ENCODE measurements at places on chromosomes 2 and 18. TPM values are rescaled to one million over a fixed set of nuclear protein-coding genes. Genes with fewer than 3 reads are reported as not detected.

Gene RNF152
- 80.7 TPM for total RNA-seq

Gene MYO5B
- total RNA-seq: 5.5 TPM

Gene FBXO48
- 1.5 TPM for total RNA-seq

Gene STPG4
- 1.00 TPM for total RNA-seq

Gene DNER
- 167 TPM for total RNA-seq

Gene LBH
- total RNA-seq: 71.4 TPM

Gene SERPINB13
- not detected for total RNA-seq

Gene TNFRSF11A
- 1.1 TPM for total RNA-seq

Gene CXCR1
- not detected for total RNA-seq

Gene CNTNAP5
- total RNA-seq: 49.7 TPM

Gene NEMP2
- total RNA-seq: 5.4 TPM

Gene RUFY4
- total RNA-seq: not detected

Gene CASP10
- 3.7 TPM for total RNA-seq

Gene CACNB4
- total RNA-seq: 75.6 TPM

Gene ABCG8
- total RNA-seq: 0.27 TPM

Gene L3MBTL4
- total RNA-seq: 2.9 TPM

Gene HJURP
- 8.0 TPM for total RNA-seq

Gene IL1F10
- total RNA-seq: not detected

Gene HTR2B
- total RNA-seq: 0.27 TPM

Gene OR6B2
- not detected for total RNA-seq

Gene NEU2
- total RNA-seq: not detected

Gene CYP26B1
- 47.5 TPM for total RNA-seq

Gene TNFAIP6
- total RNA-seq: 0.27 TPM

Gene GLI2
- 8.9 TPM for total RNA-seq

Gene SIGLEC15
- total RNA-seq: 0.18 TPM

Gene C1GALT1C1L
- 0.27 TPM for total RNA-seq

Gene CBLN2
- 42.6 TPM for total RNA-seq

Gene CD226
- 1.1 TPM for total RNA-seq

Gene RETREG2
- total RNA-seq: 42.8 TPM

Gene GNAL
- total RNA-seq: 40.9 TPM

Gene ZSWIM2
- 0.18 TPM for total RNA-seq

Gene VWA3B
- total RNA-seq: 0.73 TPM

Gene C1QL2
- total RNA-seq: 0.27 TPM

Gene MEIS1
- total RNA-seq: 180 TPM

Gene DSC3
- 0.36 TPM for total RNA-seq

Gene LYG2
- total RNA-seq: not detected

Gene CCDC74B
- 6.0 TPM for total RNA-seq

Gene TFPI
- total RNA-seq: 40.3 TPM

Gene PDE6D
- 30.8 TPM for total RNA-seq

Gene CAPG
- total RNA-seq: 6.3 TPM

Gene CAD
- 23.7 TPM for total RNA-seq

Gene ACTR1B
- total RNA-seq: 28.6 TPM

Gene DCC
- 66.4 TPM for total RNA-seq

Gene ESCO1
- 23.0 TPM for total RNA-seq

Gene PKDCC
- total RNA-seq: 30.9 TPM

Gene HNMT
- total RNA-seq: 23.3 TPM

Gene USP37
- total RNA-seq: 31.1 TPM

Gene TNS1
- total RNA-seq: 18.7 TPM

Gene PROM2
- 3.0 TPM for total RNA-seq

Gene RGPD3
- total RNA-seq: 0.82 TPM

Gene LIMS3
- total RNA-seq: 3.0 TPM

Gene CLEC4F
- not detected for total RNA-seq

Data from cerebellum (tissue), 4 donors.